ENCODE measurements at places on chromosomes 6 and 20.

- DNase-seq: no peak
Observed at GRCh38 chr20:44117296-44118184, 69.4 kb downstream of the JPH2 start.

GRCh38 chr6:132131758-132132157 lies 180.6 kb upstream of the CCN2 start:
- DNase-seq: peak; percentile 84

DNA sequence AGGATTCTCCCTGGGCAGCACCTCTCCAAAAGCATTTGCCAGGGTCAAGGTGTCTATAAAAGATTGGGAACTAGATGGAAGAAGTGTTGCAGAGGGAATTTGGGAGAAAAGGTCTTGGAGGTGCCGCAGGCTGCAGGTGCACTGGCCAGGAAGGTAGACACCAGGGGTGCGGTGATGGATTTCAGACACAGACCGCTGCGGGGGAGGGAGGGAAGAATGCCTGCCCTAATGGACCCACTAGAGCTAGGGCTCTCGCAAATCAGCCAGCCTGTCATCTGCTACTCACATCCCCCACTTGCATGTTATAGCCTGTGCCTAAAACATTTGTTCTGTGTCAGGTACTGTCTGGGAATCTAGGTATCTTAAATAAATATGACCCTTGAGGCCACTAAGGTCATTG lies 193.6 kb upstream of the SLC24A3 start:
- DNase-seq: no peak

- no peak for DNase-seq
Observed at GRCh38 chr6:348860-349396, 42.6 kb upstream of the IRF4 start.

DNA sequence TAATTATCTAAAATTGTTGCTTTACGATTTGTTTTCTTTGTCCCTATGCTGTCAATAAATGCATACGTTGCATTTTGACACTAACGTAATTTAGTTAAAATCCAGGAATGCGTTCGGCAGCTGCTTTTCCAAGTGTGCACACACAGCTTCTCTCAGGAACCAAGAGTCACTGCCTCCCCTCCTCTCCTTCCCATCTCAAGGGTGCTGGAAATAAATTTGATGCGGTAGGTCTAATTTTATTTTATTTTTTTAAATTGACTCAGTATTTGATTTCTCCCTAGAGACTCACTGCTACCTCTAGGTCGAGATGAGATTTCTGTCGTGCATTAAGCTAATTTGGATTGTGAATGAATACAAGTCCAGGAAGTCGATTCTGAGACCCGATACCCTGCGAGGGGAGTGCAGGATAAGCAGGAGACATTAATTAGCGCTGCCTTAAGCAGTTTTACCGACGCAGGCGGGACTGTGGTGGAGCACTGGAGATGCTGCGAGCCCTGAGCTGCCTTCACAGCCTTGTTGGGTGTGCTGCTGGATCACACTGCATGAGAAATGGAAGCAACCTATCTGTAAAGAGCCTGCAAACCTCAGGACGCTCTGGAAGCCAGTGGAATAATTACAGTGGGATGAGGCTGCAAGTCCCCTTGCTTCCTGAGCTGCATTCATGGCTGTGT lies 381.2 kb downstream of the C6orf118 start:
- no peak for DNase-seq

GRCh38 chr20:48735112-48735511 lies 92.7 kb downstream of the PREX1 start:
- no peak for DNase-seq

- DNase-seq: no peak
Observed at GRCh38 chr6:82711971-82712370, 348.4 kb downstream of the TPBG start.

DNA sequence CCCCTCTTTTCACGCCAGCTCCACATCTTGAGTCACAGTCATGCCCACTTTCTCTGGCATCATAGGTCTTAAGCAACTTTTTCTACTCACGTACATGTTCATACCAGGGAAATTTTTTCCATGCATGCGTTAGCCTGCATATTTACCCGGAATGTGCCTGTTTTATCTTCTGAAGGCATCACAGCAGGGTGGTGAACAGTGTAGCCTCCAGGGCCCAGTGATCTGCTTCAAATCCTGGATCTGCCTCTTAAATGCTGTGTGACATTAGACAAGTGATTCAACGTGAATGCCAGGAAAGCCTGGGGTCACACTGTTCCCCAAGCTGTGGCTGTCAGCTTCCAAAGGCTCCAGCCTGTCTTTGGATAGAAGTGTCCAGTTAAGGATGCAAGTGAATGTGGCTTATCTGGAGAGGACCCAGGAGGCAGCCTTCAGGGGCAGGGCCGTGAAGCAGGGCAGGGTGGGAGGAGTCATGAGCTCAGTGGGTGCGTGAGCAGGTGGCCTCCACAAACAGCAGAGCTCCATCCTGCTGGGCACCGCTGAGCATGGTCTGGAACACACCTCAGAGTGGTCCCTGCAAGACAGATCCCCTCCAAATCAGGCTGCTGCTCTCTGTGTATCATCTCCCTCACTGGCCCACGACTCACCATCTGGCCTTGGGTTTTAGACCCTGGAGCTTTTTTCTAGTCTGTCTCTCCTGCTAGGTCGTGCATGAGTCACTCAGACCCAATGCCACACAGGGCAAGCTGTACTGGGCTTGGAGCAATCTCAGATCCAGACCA lies 30.4 kb upstream of the CD93 start:
- DNase-seq: peak; percentile 68

DNA sequence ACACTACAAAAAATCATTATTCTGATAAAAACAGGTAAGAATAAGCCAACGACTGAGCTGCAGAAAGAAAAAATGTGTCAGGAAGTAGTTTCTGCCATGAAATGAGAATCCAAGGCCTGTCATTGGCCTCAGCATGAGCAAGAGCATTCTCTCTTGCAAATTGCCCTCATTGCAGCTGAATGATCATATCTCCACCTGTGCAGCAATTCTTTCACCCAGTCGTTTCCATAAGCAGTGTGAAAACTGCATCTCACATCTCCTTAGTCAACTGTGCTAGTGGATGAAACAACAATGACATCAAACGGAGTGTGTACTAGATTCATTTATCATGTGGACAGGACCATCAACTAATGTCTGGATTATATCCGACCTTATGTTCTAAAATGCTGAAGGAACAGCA lies 88.2 kb upstream of the STXBP5 start:
- DNase-seq: no peak

DNA sequence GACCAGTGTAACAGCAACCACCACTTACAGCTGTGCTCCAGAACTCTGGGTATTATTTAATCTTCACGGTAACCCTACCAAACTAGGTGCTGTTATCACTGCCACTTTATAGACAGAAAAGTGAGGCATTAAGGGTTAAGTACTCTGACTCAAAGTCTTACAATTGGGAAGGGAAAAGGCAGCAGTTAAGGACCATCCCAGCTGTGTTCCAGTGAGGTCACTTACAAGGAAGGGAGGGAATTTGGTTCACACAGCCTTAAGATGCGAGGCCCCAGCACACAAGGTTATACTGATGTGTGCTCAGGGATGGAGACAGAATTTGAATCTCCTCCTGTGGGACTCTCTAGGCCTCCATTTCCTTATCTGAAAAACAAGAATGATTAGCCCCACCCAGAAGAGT lies 46.7 kb downstream of the TRERF1 start:
- DNase-seq: no peak

DNA sequence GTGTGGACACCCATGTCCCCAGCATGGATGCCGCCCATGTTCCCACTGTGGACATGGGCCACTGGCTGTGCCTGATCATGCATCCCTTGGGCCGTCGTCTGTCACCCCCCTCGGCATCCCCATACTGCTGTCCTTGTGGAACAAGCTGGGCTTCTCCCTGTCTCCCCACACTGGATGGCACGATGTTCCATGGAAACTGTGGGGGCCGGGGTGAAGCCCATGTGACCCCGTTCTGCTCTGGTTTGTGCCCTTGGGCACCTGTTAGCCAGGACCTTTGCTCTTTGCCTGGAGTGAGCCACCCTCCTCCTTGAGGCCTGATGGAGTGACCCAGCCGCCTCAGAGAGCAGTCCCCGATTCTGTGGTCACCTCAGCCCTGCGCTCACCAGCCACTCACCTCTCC lies 7.6 kb upstream of the FRMD1 start:
- no peak for DNase-seq

Measured in osteoblast (primary cell).